SK-N-MC (cell line): ENCODE measurements at places on chromosomes 13 and 19.

DNA sequence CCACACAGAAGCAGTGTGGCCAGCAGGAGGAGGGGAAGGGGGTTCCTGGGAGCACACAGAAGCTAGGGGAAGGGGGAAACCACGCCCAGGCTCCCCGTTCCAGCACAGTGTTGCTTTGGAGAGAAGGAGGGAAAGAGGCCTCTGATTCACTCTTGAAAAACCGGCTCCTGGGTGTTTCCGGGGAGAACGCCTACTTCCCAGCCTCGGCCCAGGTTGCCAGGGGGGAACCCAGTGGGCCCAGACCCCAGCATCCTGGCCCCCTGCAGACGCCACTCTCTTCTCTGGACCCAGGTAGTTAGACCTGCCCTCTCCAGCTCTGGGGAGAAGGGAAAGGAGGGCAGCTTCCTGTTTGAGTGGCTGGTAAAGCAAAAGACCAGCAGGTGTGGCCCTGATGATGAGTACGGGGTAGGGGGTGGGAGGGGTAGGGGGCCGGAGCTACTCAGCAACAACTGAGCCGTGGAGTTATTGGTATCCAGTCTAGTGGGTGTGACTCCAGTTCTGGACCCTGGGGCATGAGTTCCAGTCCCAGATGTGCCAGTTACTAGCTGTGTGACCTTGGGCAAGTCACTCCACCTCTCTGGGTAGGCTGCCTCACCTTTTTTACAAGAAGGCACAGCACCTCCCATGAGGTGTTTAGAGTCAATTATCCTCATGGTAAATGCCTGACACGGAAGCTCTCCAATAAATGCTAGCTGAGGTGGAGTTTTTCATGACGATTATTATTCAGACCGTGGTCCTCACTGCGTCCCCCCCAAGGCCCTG, 836 bp downstream of the GIPC1 start:
- DNase-seq = no peak

GRCh38 chr13:63287926-63288325, 1872.3 kb upstream of the PCDH20 start:
- DNase-seq = no peak

DNA sequence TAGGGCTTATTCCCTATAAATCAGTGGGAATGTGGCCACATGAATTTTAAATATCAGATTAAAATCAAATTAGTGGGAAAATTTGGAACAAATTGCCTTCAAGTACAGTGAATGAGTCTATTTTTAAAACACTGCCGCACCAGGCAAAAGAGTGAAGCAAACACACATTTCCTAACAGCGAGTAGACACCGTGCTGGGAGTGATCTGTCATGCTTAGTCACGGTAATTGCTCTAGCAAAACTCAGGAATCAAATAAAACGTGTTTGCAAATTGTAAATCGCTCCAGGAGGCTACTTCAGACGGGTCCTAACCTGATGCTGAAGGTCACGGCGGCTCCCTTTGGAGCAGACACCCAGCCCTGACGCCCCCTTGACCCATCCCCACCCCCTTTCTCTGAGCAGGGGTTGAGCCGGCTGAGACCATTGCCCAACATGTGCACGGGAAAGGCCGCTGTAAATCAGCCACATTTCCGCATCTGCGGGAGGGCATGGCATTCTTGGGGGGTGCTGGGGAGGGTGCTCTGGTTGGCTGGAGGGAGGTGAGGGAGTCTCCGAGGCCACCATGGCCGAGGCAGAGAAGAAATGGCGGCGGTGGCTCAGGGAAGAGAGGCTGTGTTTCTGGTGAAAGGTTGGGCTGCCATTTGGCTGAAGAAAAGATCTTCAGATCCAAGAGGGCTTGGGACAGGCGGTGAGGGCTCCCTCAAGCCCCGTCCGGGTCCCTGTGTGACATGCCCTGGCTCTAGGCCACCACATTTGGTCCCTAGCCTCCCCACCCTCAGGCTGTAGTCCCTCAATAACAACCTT, 8.9 kb downstream of the CEBPA start:
- DNase-seq = peak; percentile 35

DNA sequence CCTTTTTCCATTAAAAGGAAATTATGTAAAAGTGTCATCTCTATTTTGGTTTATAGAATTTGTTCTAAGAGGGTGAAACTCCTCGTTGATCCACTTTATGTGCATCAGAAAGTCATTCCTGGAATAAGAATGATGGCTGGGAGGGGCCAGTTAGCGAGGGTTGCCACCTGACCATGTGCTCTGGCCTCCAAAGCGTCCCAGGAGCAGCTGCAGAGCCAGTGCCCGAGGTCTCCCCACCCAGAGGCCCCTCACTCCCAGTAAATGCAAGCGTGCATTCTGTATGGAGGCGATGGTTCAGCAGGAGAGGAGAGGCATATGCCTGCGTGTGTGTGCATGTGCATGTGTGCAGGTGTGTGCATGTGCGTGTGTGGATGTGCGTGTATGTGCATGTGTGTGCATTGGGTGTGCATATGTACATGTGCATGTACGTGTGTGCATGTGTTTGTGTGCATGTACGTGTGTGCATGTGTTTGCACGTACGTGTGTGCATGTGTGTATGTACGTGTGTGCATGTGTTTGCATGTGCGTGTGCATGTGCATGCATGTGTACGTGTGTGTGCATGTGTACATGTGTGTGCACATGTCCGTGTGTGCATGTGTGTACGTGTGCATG, 345.8 kb downstream of the TEX29 start:
- no peak for DNase-seq

DNA sequence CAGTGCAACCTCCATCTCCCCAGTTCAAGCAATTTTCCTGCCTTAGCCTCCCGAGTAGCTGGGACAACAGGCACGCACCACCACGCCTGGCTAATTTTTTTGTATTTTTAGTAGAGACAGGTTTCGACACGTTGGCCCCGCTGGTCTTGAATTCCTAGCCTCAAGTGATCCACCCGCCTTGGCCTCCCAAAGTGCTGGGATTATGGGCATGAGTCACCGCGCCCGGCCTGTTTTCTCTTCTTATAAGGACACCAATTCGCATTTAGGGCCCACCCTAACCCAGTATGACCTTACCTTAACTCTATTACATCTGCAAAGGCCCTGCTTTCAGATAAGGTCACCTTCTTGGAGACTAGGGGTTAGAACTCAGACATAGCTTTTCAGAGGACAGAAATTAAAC, 35.1 kb downstream of the TMEM161A start:
- DNase-seq = no peak

DNA sequence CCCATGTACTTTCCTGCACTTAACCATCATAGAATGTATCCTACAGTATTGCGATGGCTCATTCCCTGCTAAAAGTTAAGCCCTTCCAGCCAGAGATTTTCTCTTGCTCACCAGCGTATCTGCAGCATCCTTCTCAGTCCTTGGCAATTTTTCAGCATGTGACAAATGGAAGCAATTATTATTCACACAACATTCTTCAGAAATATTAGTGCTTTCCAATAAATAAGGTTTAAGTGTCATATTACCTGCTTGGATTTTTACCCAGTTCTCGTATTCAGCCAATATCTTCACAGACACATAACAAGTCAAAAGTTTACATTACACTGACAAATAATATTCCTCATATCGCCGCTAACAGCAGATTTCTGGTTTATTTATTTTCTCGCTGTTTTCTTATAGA, 82.3 kb downstream of the POU4F1 start:
- no peak for DNase-seq

DNA sequence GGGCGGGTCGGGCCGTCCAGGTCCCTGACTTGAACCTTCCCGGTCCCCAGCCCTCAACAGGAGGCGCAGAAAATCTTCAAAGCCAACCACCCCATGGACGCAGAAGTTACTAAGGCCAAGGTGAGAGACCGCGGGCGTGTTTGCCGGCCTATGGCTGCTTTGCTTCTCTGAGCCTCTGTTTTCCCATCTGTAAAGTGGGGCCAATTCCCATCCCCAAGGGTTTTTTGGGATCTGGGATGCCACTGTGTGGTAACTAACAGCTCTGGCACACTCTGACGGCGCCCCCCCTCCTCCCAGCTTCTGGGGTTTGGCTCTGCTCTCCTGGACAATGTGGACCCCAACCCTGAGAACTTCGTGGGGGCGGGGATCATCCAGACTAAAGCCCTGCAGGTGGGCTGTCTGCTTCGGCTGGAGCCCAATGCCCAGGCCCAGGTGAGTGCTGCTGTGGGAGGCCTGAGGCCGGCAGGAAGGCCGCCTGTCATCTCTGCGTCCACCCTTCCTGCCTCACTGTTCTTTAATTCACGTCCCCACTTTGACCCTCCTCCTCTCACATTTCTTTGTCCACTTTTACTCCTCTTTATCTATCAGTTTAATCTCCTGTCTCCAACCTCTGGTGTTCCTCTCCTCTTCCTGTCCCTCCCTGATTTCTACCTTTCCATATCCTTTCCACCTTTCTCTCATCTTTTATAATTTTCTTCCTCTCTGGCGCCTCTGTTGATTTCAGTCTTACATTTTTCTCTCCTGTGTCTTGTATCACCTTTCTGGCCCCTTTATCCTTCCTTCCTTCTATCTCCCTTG, 7.1 kb downstream of the FUZ start:
- DNase-seq = no peak

GRCh38 chr19:49110567-49110966, 3.6 kb upstream of the LIN7B start:
- no peak for DNase-seq

- no peak for DNase-seq
These were observed 1.7 kb upstream of the SMAD9 start for GRCh38 chr13:36921631-36922301.

DNA sequence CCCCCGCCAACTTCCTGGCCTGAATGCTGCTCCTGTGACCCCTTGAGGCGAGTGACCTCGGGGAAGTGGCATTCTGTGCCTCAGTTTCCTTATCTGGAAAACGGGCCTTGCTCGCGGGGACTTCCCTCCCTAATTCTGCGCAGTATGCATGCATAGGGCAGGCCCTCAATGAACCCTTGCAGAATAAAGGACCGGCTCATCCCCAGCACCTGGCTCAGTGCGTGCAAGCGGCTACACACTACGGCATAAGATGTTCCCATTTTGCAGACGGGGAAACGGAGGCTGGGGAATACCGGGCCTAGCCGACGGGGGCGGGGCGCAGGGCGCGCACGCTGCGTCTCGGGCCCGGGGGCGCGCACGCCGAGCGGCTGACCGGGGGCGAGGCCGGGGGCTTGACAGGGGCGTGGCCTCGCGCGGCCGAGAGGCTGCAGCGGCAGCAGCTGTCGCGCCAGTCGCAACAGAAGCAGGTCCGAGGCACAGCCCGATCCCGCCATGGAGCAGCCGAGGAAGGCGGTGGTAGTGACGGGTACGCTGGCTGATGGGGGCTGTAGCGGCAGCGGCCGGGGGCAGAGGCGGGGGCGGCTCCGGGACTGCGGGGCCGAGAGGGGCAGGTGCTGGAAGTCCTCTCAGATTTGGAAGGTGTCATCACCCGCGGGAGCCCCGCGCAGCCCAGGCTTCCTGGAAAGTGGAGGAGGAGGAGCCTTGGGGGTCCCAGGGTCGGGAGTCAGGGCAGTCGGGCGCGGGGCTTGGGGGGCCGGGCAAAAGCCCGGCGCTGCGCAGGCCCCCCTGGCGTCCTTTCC, at the start of gene PGPEP1:
TSS of gene PGPEP1 (plus strand) at position 409 of the 800 bp plus-strand sequence. CDS start at position 493, 84 bp downstream.
- no peak for DNase-seq

GRCh38 chr13:48879432-48879831, 96.3 kb upstream of the FNDC3A start:
- no peak for DNase-seq

GRCh38 chr19:33132021-33132420, at the start of gene WDR88:
WDR88 (plus strand) TSS chr19:33132114; CDS start chr19:33132170, 56 bp downstream.
- DNase-seq = no peak
